Placental pericyte (primary cell): ENCODE measurements at places on chromosomes 3 and 15. TPM values are rescaled to one million over a fixed set of nuclear protein-coding genes. Genes with fewer than 3 reads are reported as not detected.

ENTPD3 gene
- total RNA-seq = 0.22 and 0.29 TPM in 2 replicates

MITF gene
- 6.3 and 6.6 TPM in 2 replicates for total RNA-seq

P2RY1 gene
- total RNA-seq = under 0.01 and 0.43 TPM in 2 replicates

ASB14 gene
- 0.14 TPM in 1 of 2 replicates, not detected in the other for total RNA-seq

AADAC gene
- 0.22 and 0.43 TPM in 2 replicates for total RNA-seq

ARNT2 gene
- 4.8 and 8.6 TPM in 2 replicates for total RNA-seq

LRTM1 gene
- total RNA-seq = not detected in 2 replicates

RARB gene
- total RNA-seq = 1.8 and 12.9 TPM in 2 replicates

SEMA3B gene
- total RNA-seq = 3.0 and 25.4 TPM in 2 replicates

IQSEC1 gene
- 14.2 and 22.3 TPM in 2 replicates for total RNA-seq

ISLR gene
- total RNA-seq = 25.8 and 26.6 TPM in 2 replicates

TRPM1 gene
- not detected in 2 replicates for total RNA-seq

RLBP1 gene
- not detected in 2 replicates for total RNA-seq

QARS1 gene
- total RNA-seq = 408 and 447 TPM in 2 replicates

NSUN3 gene
- 7.7 and 14.6 TPM in 2 replicates for total RNA-seq

ACSBG1 gene
- not detected in 2 replicates for total RNA-seq

CACNA1D gene
- total RNA-seq = under 0.01 TPM in 2 replicates

PATL2 gene
- total RNA-seq = 0.44 and 1.9 TPM in 2 replicates
